Dorsolateral prefrontal cortex (tissue), 122 donors: ENCODE measurements at places on chromosomes 2 and 18.

DNA sequence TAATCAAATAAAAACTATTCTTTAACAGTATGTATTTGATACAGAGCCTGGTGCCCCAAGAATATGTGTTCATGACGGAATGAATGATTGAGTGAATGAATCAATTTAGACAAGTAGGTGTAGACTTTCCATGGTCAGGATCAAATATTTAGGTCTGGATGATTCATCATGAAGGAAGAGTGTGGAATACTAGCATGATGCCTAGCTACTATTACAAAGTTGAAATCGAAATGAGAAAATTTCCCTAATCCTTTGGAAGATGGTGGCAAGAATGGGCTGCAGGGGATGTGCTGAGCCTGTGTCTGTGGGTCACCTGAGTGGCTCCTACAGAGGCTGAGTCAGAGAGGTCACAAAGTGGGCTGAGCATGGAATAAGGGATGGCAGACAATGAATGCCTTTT, 3.1 kb upstream of the MALT1 start:
- DNase-seq, result no peak

DNA sequence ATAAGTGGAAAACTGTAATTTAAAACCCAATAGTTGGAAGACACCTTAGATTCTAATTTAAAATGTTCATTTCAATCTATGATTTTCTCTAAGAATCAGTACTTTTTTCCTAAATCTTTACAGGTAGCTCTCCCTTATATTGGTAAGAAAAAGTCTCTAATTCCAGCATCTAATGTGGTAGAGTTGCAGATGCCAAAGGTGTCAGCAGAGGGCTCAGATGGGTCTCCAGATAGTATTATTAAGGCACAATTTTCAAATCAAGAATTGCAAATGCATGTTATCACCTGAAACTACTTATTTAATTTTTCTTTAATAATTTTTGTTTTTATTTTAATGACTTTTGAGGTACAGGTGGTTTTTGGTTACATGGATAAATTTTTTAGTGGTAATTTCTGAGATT, 25.5 kb upstream of the ITGA4 start:
- DNase-seq, result no peak

- DNase-seq, result no peak
These were observed 255.3 kb downstream of the ZNF385B start for GRCh38 chr2:179606141-179606540.

DNA sequence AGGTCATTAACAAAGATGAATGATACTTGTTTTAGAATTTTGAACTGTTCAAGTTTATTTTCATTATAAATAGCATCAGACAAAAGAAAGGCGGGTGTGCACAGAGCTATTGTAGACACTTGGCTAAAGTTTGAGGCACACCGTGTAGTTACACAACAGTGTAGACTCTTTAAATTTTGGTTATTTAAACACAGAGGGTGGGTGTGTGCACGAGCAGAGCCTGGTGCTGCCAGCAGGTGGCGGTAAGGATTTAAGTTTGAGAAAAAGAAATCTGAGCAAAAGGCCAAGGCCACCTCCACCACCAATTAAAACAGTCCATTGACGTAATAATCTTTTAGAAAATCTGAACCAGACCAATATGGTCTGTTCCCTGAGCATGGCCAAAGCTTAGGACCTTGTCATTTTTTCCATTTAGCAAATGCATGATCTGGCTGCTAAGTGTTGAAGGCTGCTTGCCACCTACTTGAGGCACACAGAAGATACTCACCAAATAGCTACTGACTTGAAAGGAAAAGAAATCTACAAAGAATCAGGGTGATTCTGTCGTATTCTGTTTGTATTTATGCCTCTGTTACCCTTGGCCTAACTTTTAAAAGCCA, 14.3 kb downstream of the COPS7B start:
- no peak for DNase-seq
